ENCODE measurements at places on chromosomes 7 and 10.

DNA sequence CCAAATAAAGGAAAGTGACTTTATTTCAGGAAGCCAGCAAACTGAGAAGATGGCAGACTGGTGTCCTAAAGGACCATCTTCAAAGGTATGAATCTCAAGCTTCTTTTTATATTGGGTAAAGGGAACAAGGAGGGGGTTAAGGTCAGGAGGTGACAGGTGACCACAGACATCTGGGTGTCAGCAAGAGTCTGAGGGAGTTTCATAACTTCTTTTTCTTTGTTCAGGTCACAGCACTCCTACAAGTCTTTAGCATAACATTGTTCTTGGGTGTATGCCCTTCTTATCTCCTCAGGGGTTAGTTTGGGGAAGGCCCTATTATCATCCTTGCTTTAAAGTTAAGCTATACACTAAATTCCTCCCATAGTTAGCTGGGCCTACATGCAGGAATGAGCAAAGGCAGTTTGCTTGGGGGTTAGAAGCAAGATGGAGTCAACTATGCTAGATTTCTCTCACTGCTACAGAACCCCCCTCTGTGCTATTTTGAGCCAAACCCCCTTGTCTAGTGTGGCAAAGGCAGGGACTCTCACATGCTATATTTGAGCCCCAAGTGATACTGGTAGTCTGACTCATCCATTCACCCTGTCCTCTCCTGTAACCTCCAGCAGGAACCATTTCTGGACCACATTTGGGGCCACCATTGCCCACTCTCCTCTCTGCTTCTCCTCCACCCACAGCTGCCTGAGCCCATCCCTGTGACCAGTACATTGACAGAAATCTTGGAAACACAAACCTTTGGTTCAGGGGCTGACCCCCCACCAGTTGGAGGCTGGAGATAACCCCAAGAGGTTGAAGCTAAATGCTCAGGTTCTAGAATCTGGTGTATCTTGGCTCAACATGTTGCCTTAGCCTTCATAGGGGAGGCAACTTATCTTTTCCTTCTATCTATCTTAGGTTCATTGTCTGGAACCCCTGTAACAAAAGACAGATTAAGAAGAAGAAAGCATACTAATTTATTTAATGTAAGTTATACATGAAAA lies 55.5 kb upstream of the LRGUK start:
- DNase-seq, result no peak

DNA sequence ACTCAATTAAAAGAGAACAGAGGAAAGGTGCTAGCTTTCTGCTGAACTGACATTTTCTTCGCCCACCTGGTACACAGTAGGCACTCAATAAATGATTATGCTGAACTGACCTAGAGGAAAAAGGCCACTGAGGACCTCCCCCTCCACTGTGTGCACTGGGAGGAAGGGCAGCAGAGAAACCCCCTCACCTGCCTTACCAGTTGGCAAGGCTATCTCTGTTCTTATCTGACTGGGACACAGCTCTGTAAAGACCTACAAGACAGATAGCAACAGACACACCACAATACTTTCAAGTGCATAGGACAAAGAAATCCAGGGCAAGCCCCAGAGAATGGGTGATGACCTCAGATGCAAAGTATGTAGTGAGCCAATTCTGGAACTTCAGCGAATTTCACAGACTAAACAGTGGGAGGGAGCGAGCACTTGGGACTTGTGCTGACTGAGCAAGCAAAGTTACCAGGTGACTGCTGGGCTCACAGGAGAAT lies 30.4 kb downstream of the PDLIM1 start:
- no peak for DNase-seq

- no peak for DNase-seq
These were observed 1.2 kb downstream of the EZH2 start for GRCh38 chr7:148882841-148883265.

DNA sequence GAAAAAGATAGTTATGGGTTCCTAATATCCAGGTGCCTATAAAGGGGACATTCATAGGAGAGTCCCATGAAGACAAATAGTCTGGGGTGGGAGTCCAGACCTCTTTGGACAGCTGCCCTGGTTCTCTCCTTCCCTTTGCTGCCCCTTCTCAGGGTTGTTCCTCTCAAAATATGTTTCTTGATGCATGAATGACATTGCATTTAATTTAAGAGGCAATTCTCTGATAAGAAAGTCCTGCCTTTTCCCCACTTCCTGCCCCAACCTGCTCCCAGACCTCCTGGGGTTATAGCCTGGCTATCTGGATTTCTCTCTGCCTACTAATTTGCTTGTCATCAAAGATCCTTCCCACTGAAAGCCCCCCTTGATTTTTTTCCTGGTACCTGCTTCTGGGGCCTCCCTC lies 12.5 kb upstream of the BTRC start:
- DNase-seq, result no peak

- no peak for DNase-seq
These were observed 166.2 kb downstream of the CPEB3 start for GRCh38 chr10:92124616-92125143.

- no peak for DNase-seq
These were observed 703.5 kb downstream of the GATA3 start for GRCh38 chr10:8758029-8758428.

Data from activated CD8-positive, alpha-beta memory T cell treated with anti-CD3 and anti-CD28 coated beads for 48 hours (primary cell).